Mucosa of gallbladder (tissue), 1 donor: ENCODE measurements at places on chromosomes 7 and 10. TPM values are rescaled to one million over a fixed set of nuclear protein-coding genes. Genes with fewer than 3 reads are reported as not detected.

The AKR1D1 gene
- total RNA-seq: 0.37 TPM

The CRHR2 gene
- 0.12 TPM for total RNA-seq

The EFCAB10 gene
- total RNA-seq: not detected

The ATXN7L1 gene
- total RNA-seq: 16.3 TPM

The FAM237B gene
- total RNA-seq: not detected

The PRSS37 gene
- not detected for total RNA-seq

The TRIL gene
- 1.4 TPM for total RNA-seq

The SH2D4B gene
- total RNA-seq: not detected

The PDZD7 gene
- total RNA-seq: 5.3 TPM

The HTRA1 gene
- total RNA-seq: 141 TPM

The SLC18A3 gene
- total RNA-seq: 0.20 TPM

The PKD2L1 gene
- not detected for total RNA-seq

The TMEM196 gene
- not detected for total RNA-seq

The ZRANB1 gene
- total RNA-seq: 17.7 TPM

The TRIM74 gene
- 2.7 TPM for total RNA-seq

The ZPBP gene
- not detected for total RNA-seq

The AKR1E2 gene
- 15.2 TPM for total RNA-seq

The APBB1IP gene
- 40.1 TPM for total RNA-seq

The CREB5 gene
- 22.5 TPM for total RNA-seq

The MMRN2 gene
- total RNA-seq: 17.4 TPM

The SPDYE2B gene
- not detected for total RNA-seq

The ATG9B gene
- total RNA-seq: 1.2 TPM

The EBLN1 gene
- total RNA-seq: not detected

The LIPJ gene
- not detected for total RNA-seq

The NOS3 gene
- total RNA-seq: 12.6 TPM

The RPEL1 gene
- total RNA-seq: 0.09 TPM

The IQUB gene
- 2.9 TPM for total RNA-seq

The ASAH2B gene
- total RNA-seq: 4.8 TPM

The CPEB3 gene
- total RNA-seq: 9.7 TPM

The AGMO gene
- total RNA-seq: 8.3 TPM

The NYAP1 gene
- 1.2 TPM for total RNA-seq

The ST7 gene
- 22.1 TPM for total RNA-seq

The ACBD7 gene
- total RNA-seq: 0.40 TPM

The AGAP5 gene
- total RNA-seq: 8.2 TPM

The WIPF3 gene
- 11.2 TPM for total RNA-seq

The GLI3 gene
- total RNA-seq: 9.8 TPM

The ZSCAN21 gene
- 12.7 TPM for total RNA-seq

The STX1A gene
- total RNA-seq: 33.8 TPM

The PTPRN2 gene
- total RNA-seq: 11.9 TPM

The BUB3 gene
- 64.3 TPM for total RNA-seq

The UCMA gene
- not detected for total RNA-seq

The LOXL4 gene
- total RNA-seq: 4.9 TPM

The OR13A1 gene
- total RNA-seq: not detected

The CNPY1 gene
- total RNA-seq: not detected

The C10orf105 gene
- 0.06 TPM for total RNA-seq

The A1CF gene
- total RNA-seq: 34.2 TPM

The CARD11 gene
- total RNA-seq: 35.8 TPM

The ADCY1 gene
- total RNA-seq: 1.5 TPM

The CDHR1 gene
- 0.66 TPM for total RNA-seq

The SPAM1 gene
- not detected for total RNA-seq

The HOXA13 gene
- total RNA-seq: 0.06 TPM

The NUTM2B gene
- 2.4 TPM for total RNA-seq

The CHN2 gene
- total RNA-seq: 24.7 TPM

The SLC29A3 gene
- total RNA-seq: 11.6 TPM

The LRRC17 gene
- total RNA-seq: 10.6 TPM

The CYP2E1 gene
- total RNA-seq: 4.7 TPM

The STAG3 gene
- 3.6 TPM for total RNA-seq

The FBXO24 gene
- 1.6 TPM for total RNA-seq

The NAT16 gene
- not detected for total RNA-seq
